ENCODE measurements at places on chromosomes 3 and 15.
A peak's percentile ranks its signal among the peaks of the same experiment; 100 is the strongest.

GRCh38 chr15:49990835-49991545 lies 128.0 kb downstream of the ATP8B4 start:
- DNase-seq: peak; percentile 53

DNA sequence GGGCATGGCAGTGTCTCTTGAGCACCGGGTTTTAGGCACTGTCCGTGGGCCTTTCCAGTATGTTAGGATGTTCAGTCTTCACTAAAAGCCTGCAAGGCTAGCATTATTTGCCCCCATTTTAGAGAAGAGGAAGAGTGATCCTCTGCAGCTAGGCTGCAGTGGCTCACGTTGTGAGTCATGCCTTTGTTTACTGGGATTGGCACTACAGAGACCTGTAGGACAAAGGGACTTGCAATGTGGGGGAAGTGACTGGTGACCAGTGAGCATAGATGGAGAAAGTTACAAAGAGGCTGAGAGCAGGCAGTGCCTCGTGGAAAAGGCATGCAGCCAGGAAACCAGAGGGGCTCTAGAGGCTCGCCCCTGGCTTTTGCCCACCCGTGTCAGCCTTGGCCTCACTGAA lies 26.8 kb upstream of the CPNE9 start:
- DNase-seq: no peak

DNA sequence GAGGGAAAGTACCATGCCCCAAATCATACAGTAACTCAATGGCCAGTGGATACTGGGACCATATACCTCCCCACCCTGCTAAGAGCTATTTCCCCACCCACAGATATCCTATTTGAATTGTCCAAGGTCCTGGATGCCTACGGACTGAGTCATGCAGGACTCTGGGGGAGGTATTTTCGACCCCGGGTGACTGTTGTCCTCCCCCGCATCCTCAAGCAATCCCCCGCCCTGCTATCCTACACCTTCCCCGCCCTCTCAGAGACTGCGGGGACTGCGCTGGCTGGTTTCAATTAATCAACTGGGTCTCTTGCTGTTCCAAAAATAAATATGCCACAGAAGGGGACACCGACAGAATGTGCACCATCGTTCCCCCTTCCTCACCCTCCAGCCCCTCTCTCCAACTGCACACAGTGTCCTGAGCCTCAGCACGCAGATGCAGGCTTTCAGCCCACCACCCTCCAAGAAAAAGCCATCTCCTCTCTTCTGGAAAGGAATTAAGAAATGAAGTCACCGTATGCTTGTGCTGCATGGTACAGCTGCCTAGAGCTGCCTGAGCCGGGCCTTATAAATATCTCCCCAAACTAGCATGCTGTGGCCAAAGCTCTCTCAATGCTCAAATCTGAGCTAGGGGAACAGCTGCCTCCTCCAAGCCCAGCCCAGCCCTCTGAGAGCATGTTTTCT lies 8.1 kb downstream of the CAV3 start:
- DNase-seq: peak; percentile 92

- DNase-seq: peak; percentile 83
Observed at GRCh38 chr15:92909136-92909781, 9.1 kb downstream of the CHD2 start.

DNA sequence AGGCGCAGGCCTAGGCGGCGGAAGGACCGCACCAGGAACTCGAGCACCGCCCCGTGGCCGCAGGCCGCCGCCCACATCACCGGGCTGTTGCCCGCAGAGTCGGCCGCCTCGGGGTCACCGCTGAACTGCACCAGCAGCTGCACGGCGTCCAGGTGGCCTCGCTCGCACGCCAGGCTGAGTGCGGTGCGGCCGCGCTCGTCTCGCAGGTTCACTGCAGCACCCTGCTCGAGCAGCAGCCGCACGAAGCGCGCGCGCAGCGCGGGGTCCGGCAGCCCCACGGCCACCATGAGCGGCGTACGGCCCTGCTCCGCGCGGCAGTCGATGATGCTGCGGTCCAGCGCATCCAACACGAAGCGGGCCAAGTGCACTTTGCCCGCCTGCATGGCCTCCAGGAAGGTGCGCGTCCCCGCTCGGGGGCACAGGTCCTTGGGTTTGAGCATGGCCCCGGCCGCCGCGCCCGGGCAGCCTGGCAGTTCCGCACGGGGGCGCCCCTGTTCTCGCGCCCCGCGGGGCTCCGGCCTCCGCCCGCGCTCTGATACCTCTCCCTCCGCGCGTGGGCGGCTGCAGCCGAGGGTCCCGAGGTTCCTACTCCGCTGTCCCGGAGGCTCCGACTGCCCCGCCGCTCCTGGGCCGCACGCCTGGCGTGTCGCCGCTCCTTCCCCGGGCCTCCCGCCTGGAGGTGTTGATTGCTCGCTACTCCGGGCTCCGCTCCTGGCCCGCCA lies 556 bp downstream of the ANKRD63 start:
- DNase-seq: no peak

- DNase-seq: no peak
Observed at GRCh38 chr3:84440291-84440690, 518.5 kb upstream of the CADM2 start.

DNA sequence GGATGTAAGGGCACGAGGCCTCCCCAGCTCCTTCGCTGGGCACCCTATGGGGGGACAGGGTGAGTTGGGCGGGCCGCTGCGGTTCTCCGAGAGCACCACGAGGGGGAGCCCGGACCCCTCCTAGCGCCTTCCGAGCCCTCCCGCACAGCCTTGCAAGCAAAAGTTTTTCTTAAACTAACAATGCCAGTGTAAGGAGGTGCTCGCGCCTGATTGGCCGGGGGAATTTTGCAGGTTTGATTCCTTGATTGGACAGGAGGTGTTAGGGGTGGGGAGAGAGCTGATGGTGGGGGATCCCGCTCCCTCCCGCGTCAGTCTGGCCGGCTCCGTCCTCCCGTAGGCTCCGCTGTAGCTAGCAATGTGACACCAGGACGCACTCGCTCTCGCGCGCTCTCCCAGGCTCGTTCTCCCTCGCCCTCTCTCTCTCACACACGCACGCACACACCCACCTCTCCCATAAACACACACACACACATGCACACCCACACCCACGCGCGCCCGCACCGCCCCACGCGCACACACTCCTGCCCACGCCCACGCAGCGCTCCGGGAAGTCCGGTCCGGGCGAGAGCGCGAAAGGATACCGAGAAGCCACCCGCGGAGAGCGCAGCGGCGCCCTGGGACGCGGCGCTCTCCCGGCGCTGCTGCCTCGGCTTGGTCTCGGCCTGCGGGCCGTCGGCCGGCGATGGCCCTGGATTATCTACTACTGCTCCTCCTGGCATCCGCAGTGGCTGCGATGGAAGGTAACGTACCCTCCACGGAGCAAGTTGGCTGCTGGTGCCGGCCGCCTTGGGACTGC lies at the start of gene EPHB1:
EPHB1 (plus strand) TSS at position 311 of the 796 bp plus-strand sequence.
- peak; percentile 97 for DNase-seq

DNA sequence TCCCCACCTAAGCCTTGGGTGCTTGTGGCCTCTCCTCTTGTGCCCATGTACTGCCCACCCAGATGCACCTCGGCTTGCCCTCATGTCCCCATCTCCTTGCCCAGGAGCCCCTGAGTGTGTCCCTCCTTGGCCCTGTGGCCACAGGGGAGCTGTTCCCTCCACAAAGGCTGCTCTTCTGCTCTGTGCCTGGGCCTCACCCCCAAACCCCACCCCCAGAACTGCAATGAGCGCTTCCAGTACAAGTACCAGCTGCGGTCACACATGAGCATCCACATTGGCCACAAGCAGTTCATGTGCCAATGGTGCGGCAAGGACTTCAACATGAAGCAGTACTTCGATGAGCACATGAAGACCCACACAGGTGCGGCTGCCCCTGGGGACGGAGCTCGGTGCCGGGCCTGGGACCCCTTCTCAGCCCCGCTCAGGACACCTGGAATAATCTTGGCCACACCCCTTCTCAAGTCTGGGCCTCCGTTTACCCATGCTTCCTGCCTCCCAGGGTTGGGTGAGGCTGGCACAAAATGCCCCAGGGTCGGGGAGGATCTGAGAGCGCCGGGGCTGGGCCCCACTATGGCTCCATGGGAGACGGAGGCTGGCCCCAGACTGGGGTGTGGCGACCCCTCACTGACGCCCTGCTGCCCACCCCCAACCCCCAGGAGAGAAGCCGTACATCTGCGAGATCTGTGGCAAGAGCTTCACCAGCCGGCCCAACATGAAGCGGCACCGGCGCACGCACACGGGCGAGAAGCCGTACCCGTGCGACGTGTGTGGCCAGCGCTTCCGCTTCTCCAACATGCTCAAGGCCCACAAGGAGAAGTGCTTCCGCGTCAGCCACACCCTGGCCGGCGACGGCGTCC lies 10.3 kb downstream of the ZBTB47 start:
- DNase-seq: no peak

- no peak for DNase-seq
Observed at GRCh38 chr3:103410231-103410630, 975.4 kb downstream of the ZPLD1 start.

- DNase-seq: no peak
Observed at GRCh38 chr3:12918231-12918630, 76.9 kb upstream of the RPL32 start.
